MM.1S (cell line): ENCODE measurements at places on chromosomes 2 and 18.
A peak's percentile ranks its signal among the peaks of the same experiment; 100 is the strongest.

GRCh38 chr2:64403426-64403825 is 50.5 kb upstream of the LGALSL start:
- no peak overlapping the region for H3K4me3 ChIP-seq
- H3K27ac ChIP-seq = no peak overlapping the region
- 0 out of 2 replicates have a peak, but pooled peaks cover under 1% of the 10 kb centered on the region for H3K4me1 ChIP-seq
- DNase-seq = no peak
- H3K36me3 ChIP-seq = no peaks in the 10 kb centered on the region
- H3K27me3 ChIP-seq = no peaks in the 10 kb centered on the region

DNA sequence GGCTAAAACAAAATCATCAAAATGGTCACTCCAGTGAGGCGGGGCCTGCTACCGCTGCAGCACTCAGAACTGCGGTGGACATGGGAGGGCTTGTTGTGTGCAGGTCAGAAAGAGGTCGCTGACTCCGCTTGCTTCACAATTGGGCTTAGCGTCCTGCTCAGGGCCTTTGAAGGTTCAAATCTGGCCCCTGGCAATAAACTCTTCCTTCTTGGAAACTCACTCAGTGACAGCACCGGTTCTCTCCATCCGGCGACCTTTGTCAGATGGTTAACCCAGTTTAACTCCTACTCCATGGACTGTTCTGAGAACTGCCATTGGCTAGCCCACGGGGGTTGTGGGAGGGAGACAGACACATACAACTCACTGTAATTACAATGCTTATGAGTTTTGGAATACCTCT is 29.0 kb upstream of the LAPTM4A start:
- no peaks in the 10 kb centered on the region for H3K27me3 ChIP-seq
- no peak overlapping the region for H3K27ac ChIP-seq
- DNase-seq = no peak
- no peaks in the 10 kb centered on the region for H3K36me3 ChIP-seq
- no peak overlapping the region for H3K4me3 ChIP-seq

GRCh38 chr2:1745171-1746023 is 1.1 kb upstream of the PXDN start:
- H3K4me1 ChIP-seq = no peaks in the 10 kb centered on the region
- no peak overlapping the region for H3K4me3 ChIP-seq
- H3K27ac ChIP-seq = no peak overlapping the region
- no peak for DNase-seq
- H3K36me3 ChIP-seq = no peaks in the 10 kb centered on the region

DNA sequence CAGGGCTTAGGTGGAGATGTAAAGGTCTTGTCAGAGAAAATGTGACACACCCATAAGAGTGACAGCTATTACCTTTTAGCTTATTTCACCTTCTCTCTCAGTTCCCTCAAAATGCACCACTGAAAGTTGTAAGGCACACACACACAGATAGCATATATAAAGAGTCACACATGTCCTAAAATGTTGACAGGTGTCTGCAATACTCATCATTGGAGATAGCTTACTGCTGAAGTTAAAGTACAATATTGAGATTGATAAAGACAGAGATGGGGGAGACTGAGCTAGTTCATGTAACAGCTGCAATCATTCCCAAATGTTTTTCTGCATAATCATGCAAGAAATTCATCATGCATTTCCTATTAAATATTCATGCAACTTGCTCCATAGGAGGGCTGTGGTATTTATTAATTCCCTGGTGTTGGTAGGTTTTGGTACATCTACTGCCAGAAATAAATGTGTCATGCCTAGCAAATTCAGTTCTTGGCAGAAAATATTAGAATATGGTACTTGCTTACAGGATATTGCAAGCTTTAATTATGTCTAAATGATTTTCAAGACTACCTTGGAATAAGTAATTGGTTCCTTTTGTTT is 118.8 kb upstream of the RBMS1 start:
- no peak overlapping the region for H3K4me3 ChIP-seq
- H3K4me1 ChIP-seq = no peaks in the 10 kb centered on the region
- H3K36me3 ChIP-seq = no peaks in the 10 kb centered on the region
- DNase-seq = no peak
- no peaks in the 10 kb centered on the region for H3K27me3 ChIP-seq

DNA sequence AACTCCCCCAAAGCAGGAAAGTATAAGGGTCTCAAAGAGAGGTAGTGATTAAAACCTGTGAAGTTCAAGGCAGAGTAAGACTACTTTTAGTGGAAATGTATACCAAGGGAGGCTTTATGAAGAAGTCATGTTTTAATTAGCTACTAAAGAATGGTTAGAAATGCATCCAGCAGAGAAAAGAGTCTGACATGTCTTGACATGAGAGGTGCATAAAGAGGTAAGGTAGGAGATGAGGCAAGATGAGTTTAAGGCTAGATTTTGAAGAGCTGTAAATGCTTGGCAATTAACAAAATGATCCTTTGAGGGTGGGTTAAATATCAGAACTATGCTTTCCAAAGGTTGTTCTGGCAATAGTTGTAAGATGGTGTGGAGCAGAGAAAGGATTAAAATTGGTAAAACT is 88.7 kb upstream of the WDSUB1 start:
- peaks cover 2% of the 10 kb centered on the region for H3K4me1 ChIP-seq
- H3K36me3 ChIP-seq = peaks cover 2% of the 10 kb centered on the region; the same call in 1 of the 2 replicates
- no peak overlapping the region for H3K27ac ChIP-seq
- H3K27me3 ChIP-seq = no peaks in the 10 kb centered on the region
- DNase-seq = no peak
- H3K4me3 ChIP-seq = no peak overlapping the region

- DNase-seq = no peak
- no peaks in the 10 kb centered on the region for H3K36me3 ChIP-seq
Observed at GRCh38 chr2:231012463-231012862, 16.5 kb downstream of the SPATA3 start.

DNA sequence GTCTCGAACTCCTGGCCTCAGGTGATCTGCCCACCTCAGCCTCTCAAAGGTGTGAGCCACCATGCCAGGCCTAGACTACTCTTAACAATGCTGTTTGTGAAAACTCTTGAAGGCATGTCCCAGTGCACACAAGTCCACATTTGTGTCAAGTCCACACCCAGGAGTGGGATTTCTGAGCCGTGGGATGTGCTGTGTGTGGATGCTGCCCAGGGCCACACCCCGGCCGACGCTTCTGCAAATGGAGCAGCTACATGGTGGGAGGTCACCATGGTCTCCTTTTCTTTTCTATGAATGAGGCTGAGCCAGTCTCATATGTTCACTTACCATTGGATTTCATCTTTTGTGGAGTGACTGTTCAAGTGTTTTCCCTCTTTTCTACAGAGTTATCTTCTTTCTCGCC is 15.8 kb downstream of the SNED1 start:
- no peak for DNase-seq
- no peak overlapping the region for H3K4me3 ChIP-seq
- H3K27ac ChIP-seq = no peak overlapping the region
- H3K27me3 ChIP-seq = peaks cover 30% of the 10 kb centered on the region

GRCh38 chr2:220935789-220936321 is 636.2 kb downstream of the EPHA4 start:
- no peak for DNase-seq
- H3K4me1 ChIP-seq = no peaks in the 10 kb centered on the region
- no peak overlapping the region for H3K27ac ChIP-seq
- no peaks in the 10 kb centered on the region for H3K36me3 ChIP-seq

DNA sequence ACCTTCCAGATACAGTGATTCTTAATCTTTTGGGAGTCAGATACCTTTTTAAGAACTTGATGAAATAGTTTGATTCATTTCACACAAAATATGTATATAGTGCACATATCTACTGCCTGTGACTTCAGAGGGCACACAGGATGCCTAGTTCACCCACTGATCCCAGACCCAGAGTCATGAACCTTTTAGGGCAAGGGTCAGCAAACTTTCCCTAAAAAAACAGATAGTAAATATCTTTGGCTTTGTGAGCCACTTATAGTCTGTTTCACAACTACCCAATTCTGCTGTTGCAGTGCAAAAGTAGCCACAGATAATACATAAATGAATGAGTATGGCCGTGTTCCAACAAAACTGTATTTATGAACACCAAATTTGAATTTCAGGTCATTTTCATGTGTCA is 124.9 kb downstream of the ANKRD44 start:
- DNase-seq = no peak
- H3K36me3 ChIP-seq = no peaks in the 10 kb centered on the region
- no peaks in the 10 kb centered on the region for H3K27me3 ChIP-seq
- H3K4me3 ChIP-seq = no peak overlapping the region
- H3K4me1 ChIP-seq = no peaks in the 10 kb centered on the region

GRCh38 chr18:28177828-28178635 is 1.1 kb upstream of the CDH2 start:
- no peak overlapping the region; the same call in 1 of the 2 replicates for H3K27ac ChIP-seq
- H3K27me3 ChIP-seq = no peaks in the 10 kb centered on the region
- H3K36me3 ChIP-seq = no peaks in the 10 kb centered on the region; the same call in 1 of the 2 replicates
- H3K4me1 ChIP-seq = peaks cover 14% of the 10 kb centered on the region
- DNase-seq = peak; percentile 62
- H3K4me3 ChIP-seq = peak overlapping the region; percentile 69

DNA sequence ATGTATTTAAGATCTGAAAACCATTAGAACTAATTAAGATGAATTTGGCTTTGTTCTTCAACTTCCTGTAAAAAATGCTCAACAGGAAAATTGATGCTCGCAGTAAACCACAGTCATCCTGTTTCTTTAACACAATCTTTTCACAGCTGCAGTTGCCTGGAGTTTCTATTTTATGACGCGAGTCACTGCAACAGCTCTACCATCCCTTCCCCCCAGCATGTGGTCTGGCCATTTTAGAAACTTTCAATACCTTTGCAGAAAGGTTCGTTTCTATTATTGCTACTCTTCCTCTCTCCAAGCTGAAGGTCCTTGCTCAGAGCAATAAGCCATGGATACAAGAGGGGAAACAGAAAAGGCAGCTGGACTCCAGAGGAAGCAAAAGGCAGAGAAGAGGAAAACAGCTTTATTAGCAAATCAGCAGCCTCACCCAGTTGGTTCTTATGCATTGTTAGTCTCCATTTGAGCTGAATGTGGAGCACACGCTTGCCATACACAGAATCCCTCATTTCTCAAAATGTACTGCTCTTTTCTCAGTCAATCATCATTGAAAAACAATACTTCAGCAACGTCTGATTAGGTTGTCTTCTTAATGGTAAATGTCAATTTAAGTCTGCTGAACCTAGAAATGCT is 3.9 kb downstream of the WIPF1 start:
- peak; percentile 97 for DNase-seq
- peak overlapping the region; percentile 57 for H3K4me3 ChIP-seq
- H3K27ac ChIP-seq = peak overlapping the region; percentile 96

- H3K4me3 ChIP-seq = no peak overlapping the region
- no peaks in the 10 kb centered on the region for H3K27me3 ChIP-seq
- DNase-seq = no peak
- no peak overlapping the region for H3K27ac ChIP-seq
Observed at GRCh38 chr2:28607730-28608499, 112.1 kb downstream of the PLB1 start.

GRCh38 chr2:108377815-108378630 is at the start of gene SULT1C4:
Gene SULT1C4 (plus strand): TSS chr2:108377954. CDS start chr2:108378338, 384 bp downstream.
- no peak for DNase-seq
- H3K4me1 ChIP-seq = no peaks in the 10 kb centered on the region
- no peaks in the 10 kb centered on the region for H3K36me3 ChIP-seq
- H3K4me3 ChIP-seq = no peak within 1 kb of the TSS

DNA sequence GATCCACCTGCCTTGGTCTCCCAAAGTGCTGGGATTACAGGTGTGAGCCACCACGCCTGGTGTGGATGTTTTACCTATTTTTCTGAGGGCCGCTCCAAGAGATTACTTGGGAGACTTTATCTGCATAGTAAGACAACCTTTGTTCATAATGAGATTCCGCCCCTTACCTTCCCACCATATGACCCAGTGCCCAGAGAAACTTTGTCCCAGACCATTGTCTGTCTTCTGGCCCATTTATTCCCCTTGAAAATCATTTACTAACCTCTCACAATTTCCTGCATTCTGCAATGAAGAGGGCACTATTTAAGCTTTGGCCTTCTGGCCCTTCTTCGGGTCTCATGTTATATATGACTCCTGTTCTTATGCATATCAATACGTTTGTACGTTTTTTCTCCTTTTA is 13.7 kb upstream of the TMEM37 start:
- H3K36me3 ChIP-seq = no peaks in the 10 kb centered on the region
- H3K27me3 ChIP-seq = no peaks in the 10 kb centered on the region
- H3K4me1 ChIP-seq = 0 out of 2 replicates have a peak, but pooled peaks cover 6% of the 10 kb centered on the region
- no peak overlapping the region for H3K4me3 ChIP-seq

- no peak overlapping the region for H3K27ac ChIP-seq
- H3K4me1 ChIP-seq = no peaks in the 10 kb centered on the region
- H3K27me3 ChIP-seq = no peaks in the 10 kb centered on the region
Observed at GRCh38 chr2:183162362-183162761, 38.1 kb downstream of the NUP35 start.

DNA sequence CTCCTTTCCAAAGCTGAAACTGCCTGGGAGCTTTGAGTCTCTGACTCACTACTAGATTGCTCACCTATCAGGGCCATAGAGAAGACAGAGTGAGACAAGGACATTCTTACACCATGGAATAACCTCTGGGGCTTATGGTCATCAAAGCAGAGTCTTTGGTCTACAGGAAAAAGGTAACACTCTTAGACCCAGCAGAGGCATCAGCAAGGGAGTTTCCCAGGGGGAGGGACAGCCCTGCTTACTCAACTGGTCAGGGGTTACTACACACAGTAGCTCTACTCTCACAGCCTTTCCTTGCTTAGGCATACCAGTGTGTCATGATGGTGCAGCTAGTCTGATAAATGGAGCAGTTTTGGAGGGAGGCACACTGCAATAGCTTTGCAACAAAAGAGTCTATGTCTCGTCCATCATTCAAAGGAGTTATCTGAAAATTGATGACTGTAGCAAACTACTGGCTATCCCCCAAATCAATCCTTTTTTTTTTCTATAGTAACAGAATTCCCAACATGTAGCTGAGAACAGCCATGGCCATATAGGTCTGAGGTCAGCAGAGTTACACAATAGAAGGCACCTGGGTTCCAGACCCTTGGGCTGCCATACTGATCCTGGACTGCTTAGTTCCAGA is 22.4 kb upstream of the CD28 start:
- peak; percentile 85 for DNase-seq
- peaks cover 62% of the 10 kb centered on the region for H3K4me1 ChIP-seq
- no peaks in the 10 kb centered on the region for H3K36me3 ChIP-seq
- peak overlapping the region; percentile 28; the same call in 1 of the 2 replicates for H3K27ac ChIP-seq
- H3K27me3 ChIP-seq = no peaks in the 10 kb centered on the region

GRCh38 chr2:222561817-222562645 is 93.9 kb downstream of the FARSB start:
- no peaks in the 10 kb centered on the region for H3K27me3 ChIP-seq
- no peak overlapping the region for H3K27ac ChIP-seq
- H3K36me3 ChIP-seq = no peaks in the 10 kb centered on the region
- H3K4me3 ChIP-seq = no peak overlapping the region
- peak; percentile 47 for DNase-seq

- peak; percentile 48 for DNase-seq
- peaks cover 6% of the 10 kb centered on the region for H3K4me1 ChIP-seq
- H3K4me3 ChIP-seq = no peak overlapping the region
- H3K36me3 ChIP-seq = peaks cover 20% of the 10 kb centered on the region
Observed at GRCh38 chr2:38740851-38741731, 10.1 kb downstream of the SRSF7 start.

- no peak overlapping the region for H3K4me3 ChIP-seq
Observed at GRCh38 chr18:3595369-3596273, 145.6 kb downstream of the TGIF1 start.

- DNase-seq = peak; percentile 96
- no peaks in the 10 kb centered on the region for H3K36me3 ChIP-seq
- peak overlapping the region; percentile 99 for H3K27ac ChIP-seq
- H3K27me3 ChIP-seq = no peaks in the 10 kb centered on the region
- peak overlapping the region; percentile 55 for H3K4me3 ChIP-seq
Observed at GRCh38 chr2:65031341-65032018, 24.7 kb upstream of the CEP68 start.
